ENCODE measurements at places on chromosomes 11 and 22. TPM values are rescaled to one million over a fixed set of nuclear protein-coding genes. Genes with fewer than 3 reads are reported as not detected.

DNA sequence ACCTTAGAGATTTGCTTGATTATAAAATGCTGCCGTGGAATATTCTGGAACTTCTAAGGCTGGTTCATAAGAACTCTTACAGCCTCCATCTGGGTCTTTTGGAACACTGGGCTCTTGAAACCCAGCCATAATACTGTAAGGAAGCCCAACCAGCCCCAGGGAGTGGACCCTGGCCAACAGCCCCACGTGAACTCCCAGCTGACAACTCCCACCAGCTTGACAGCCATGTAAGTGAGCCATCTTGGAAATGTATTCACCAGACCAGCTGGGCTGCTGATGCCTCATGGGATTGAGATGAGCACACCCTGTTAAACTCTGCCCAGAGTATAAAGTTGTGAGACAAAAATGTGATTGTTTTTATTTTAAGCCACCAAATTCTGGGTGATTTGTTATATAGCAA, 378.7 kb upstream of the RAG2 start:
- H3K36me3 ChIP-seq: no peaks in the 10 kb centered on the region
- H3K27ac ChIP-seq: no peak overlapping the region
- no peaks in the 10 kb centered on the region for H3K27me3 ChIP-seq
- no peaks in the 10 kb centered on the region for H3K4me1 ChIP-seq
- DNase-seq: no peak

DNA sequence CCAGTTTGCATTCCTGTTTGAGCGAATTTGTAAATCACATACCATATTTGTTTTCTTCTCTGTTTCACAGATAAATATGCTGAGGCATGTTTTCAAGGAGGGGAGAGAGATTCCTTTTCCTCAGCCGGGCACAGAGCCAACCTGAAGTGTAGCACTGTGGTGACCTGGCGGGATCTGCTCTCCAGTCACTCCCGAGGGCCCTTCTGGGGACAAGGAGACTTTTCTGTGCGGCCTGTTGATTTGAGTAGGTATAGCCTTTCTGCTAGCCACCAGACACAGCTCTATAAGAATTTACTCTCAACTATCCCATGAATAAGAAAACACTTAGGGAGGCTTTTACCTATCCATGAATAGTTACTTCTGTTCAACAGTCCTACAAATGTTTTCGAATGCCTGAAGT, 63.5 kb upstream of the FDX1 start:
- no peaks in the 10 kb centered on the region for H3K4me1 ChIP-seq
- no peak overlapping the region for H3K4me3 ChIP-seq

DNA sequence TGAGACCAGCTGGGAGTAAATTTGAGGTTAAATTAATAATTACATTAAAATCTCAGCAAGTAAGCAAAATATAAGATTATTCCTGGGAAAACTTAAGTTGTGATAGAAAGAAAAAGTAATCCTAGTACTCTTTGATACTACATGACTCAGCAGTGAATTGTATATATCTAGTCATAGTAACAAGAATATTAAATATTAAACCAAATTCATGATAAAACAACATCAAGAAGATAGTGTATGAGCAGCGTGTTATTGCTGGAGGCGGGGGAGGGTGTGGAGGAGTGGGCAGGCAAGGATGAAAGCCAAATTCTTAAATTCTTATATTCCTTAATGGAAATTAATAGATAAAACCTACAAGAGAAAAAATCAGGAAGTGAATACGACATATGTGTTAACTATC, 95.2 kb downstream of the WT1 start:
- no peaks in the 10 kb centered on the region for H3K4me1 ChIP-seq
- no peak for DNase-seq
- H3K36me3 ChIP-seq: no peaks in the 10 kb centered on the region
- H3K4me3 ChIP-seq: no peak overlapping the region
- H3K27ac ChIP-seq: no peak overlapping the region

DNA sequence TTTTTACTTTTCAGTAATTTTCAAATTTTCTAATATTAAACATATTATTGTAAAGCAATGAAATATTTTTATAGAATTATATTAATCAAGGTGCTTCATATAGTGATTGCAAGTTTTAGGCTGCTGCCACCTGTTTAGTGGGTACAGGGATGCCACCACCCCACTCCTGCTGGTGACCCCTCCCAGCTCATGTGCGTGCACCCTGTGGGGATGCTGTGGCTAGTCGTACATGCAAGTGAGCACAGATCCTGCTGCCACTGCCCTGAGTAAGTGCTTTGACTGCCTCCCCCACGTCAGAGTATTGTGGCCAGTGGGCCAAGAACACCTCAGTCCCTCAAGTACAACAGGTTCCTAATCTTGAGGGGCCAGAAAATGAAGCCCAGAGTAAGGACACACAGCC, 320.1 kb upstream of the DDI1 start:
- no peak overlapping the region for H3K27ac ChIP-seq
- H3K4me3 ChIP-seq: no peak overlapping the region

DNA sequence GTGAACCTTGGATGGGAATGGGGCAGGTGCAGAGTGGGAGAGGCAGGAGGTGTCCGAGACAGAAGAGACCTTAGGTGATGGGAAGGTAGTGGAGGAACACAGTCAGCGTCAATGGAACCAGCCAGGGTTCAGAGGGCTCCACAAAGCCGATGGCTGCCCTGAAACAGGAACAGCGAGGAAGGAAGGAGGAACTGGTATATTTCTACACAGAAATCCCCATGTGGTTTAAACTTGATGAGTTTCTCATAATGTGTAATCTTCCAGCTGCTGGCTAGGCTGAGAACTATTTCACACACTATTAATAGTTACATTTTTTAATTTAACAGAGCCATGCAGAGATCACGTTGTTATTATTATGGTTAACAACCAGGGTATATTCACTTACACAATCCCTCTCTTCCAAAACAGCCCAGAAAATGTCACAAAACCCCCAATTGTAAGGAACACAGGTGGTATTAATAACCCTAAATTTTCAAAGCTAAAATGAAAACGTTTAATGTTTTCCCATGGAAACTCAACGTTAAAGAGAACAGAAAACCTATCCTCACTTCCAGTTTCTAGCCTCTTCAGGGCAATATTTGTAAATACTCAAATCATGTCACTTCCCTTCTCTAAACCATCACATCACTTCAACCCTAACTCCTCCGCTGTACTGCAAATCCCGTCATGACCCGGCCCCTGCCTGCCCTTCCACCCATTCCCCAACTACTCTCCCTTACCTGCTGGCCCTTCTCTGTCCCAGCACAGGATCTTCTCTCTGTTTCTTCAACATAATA, 74.5 kb upstream of the ARFGAP3 start:
- H3K27me3 ChIP-seq: no peaks in the 10 kb centered on the region
- DNase-seq: no peak
- peak overlapping the region; percentile 98 for H3K27ac ChIP-seq
- peaks cover 1% of the 10 kb centered on the region for H3K36me3 ChIP-seq

DNA sequence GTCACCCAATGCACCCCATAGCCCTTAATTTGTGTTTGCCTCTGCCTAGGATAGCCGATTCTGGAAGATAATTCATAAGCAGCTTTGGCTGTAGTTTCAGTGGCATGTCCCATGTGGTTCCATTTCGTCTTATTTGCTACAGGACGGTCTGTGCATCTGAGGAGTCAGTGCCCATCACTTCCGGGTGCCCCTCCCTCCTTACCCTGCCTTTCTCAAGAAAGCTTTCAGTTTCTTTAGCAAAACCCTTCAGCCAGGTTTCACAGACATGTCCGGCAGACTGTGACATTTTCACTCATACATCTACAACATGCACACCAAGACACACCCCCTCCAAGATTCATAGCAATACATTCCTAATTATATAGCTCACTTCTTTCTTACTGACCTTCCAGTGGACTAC, 14.3 kb downstream of the TP53AIP1 start:
- peaks cover 17% of the 10 kb centered on the region for H3K4me1 ChIP-seq
- peak overlapping the region; percentile 6 for H3K4me3 ChIP-seq
- H3K27me3 ChIP-seq: peaks cover 10% of the 10 kb centered on the region
- no peak overlapping the region for H3K27ac ChIP-seq
- no peak for DNase-seq
- no peaks in the 10 kb centered on the region for H3K36me3 ChIP-seq

DNA sequence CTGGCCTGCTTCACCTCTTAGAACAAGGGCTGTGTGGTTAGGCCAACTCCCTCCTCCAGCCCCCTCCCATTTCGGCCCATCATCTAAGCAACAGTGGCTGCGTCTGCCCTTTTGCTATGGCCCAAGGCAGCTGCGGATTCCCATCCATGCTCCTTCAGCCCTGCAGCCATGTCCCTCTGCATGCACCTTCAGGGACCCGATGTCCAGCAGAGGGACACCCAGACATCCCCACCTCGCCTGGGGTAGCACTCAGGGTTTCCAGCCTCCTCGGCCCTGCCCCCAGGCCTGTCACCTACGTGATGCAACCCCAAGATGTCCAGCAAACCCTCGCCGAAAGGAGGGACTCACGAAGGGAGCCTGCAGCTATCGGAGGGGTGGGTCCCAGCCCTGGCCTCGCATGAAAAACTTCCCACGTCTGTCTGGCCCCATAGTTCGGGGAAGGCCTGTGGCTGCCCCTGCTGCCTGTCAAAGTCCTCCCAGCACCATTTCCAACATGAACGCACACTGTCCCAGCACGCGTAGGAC, 194.4 kb downstream of the CTTN start:
- no peak overlapping the region for H3K27ac ChIP-seq
- H3K4me1 ChIP-seq: no peaks in the 10 kb centered on the region
- DNase-seq: no peak

Gene MS4A15
- total RNA-seq: not detected

DNA sequence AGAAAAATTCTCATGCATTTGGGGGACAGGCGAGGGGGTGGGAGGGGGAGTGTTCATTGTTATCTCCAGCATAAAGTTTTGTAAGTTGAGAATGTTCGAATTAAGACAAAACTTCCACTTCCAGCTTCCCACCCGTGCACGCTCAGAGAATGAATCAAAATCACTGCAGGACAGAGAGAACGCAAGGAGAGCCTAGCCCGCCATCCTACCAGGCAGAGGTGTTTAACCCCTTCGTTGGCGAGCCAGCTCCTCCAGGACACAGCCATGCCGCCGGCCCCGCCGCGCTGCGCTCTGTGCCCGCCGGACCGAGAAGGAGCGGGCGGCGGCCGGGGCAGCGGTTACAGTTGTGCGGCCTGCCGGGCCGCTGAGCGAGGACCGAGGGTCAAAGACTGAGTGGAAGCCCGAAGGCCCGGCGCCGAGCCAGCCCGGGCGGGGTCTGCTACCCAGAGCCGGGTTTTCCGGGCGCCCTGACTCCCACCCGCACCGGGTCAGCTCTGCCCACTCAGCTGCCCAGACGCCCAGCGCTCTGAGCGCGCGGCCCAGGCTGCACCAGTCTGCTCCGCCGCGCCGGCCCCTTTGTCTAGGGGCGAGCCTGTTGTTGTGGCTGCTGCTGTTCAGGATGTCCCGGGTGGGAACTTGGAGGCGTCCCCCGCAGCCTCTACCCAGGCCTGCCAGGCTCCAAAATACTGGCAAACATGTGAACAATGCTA, at the start of gene NOX4:
NOX4 (minus strand) TSS at position 395 of the 710 bp plus-strand sequence; CDS start at position 266, 129 bp downstream.
- no peaks in the 10 kb centered on the region for H3K4me1 ChIP-seq
- peaks cover 11% of the 10 kb centered on the region for H3K27me3 ChIP-seq
- DNase-seq: no peak
- no peak within 1 kb of the TSS for H3K4me3 ChIP-seq
- H3K36me3 ChIP-seq: no peaks in the 10 kb centered on the region

DNA sequence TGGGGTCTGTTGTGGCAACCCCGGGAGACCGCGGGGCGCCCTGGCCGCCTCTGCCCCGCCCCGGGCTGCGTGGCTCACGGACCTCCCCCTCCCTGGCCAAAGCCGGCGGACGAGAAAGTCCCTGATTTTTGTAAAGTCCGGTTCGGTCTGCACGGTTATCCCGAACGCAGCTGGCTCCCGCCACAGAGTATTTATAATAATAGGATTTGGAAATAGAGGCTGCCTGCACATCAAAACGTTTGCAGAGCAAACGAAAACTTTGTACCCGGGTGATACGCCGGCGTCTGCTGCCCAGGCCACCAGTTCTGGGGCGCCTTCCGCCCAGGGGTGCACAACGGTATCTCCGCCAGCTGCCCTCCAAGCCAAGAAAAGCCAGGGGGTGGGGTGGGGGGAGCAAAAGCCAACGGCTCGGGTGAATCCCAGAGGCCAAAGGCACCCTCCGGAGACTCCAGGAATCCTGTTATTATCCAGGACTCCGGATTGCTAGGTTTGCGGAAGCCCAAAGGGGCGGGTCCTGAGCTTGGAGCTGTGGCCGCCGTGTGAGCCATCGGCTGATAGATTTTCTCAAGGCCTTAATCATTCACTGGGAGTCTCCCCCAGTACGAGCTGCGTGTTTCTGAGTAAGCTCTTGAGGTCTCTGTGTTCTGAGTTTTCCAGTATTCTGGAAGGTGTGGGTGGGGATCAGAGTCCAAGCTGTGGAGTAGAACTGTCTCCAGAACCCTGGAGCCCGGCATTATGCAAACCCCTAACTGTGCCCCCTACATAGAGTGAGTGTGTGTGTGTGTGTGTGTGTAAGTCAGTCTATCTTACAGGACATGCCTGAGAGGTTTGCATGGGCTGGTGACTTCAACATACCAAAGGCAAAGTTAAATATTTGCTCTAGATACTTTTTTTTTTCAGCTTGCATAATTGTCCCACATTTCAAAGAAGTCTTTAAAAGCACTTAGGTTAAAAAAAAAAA, 673 bp upstream of the SHANK2 start:
- peaks cover 25% of the 10 kb centered on the region for H3K4me1 ChIP-seq
- no peaks in the 10 kb centered on the region for H3K36me3 ChIP-seq
- peak overlapping the region; percentile 55 for H3K4me3 ChIP-seq
- peaks cover 49% of the 10 kb centered on the region for H3K27me3 ChIP-seq
- DNase-seq: no peak

- DNase-seq: no peak
- no peaks in the 10 kb centered on the region for H3K4me1 ChIP-seq
- no peaks in the 10 kb centered on the region for H3K36me3 ChIP-seq
- no peak overlapping the region for H3K27ac ChIP-seq
- no peaks in the 10 kb centered on the region for H3K27me3 ChIP-seq
- no peak overlapping the region for H3K4me3 ChIP-seq
These were observed 48.8 kb downstream of the ARHGAP32 start for GRCh38 chr11:129143335-129143734.

All from activated B cell treated with CpG ODN at 0.5 μM for 24 hours (primary cell).